RPMI8226 (cell line): ENCODE measurements at places on chromosomes 1 and 21.

- peak; percentile 36 for DNase-seq
Observed at GRCh38 chr1:24317081-24317480, 2.1 kb upstream of the GRHL3 start.

DNA sequence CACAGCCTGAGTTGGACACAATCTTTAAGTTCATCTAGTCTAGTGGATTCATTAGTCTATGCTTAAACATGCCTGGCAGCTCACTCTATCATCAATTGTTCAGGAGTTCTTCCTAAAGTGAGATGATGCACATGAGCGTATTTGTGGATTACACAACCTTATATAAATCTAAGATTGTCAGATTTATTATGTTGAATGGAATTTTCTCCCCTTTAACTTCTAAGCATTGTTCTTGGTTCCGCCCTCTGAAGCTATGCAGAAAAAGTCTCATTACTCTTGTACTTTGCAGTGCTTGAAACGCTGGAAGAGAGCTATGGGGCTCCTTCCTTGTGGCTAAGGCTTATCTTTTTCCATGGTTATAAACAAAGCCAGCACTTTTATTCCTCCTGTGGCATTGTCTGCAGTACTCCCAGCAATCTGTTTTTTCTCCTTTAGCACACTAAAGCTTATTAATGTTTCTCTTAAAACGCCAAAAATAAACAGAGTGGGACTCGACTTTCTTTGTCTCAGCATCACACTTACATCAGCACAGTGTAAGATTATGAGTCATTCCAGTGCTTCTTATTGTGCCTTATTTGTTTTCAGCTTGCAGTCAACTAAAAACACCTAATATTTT is 316.8 kb upstream of the CAMK1G start:
- DNase-seq = no peak

GRCh38 chr21:22993144-22993543 is 1994.9 kb downstream of the NCAM2 start:
- no peak for DNase-seq

DNA sequence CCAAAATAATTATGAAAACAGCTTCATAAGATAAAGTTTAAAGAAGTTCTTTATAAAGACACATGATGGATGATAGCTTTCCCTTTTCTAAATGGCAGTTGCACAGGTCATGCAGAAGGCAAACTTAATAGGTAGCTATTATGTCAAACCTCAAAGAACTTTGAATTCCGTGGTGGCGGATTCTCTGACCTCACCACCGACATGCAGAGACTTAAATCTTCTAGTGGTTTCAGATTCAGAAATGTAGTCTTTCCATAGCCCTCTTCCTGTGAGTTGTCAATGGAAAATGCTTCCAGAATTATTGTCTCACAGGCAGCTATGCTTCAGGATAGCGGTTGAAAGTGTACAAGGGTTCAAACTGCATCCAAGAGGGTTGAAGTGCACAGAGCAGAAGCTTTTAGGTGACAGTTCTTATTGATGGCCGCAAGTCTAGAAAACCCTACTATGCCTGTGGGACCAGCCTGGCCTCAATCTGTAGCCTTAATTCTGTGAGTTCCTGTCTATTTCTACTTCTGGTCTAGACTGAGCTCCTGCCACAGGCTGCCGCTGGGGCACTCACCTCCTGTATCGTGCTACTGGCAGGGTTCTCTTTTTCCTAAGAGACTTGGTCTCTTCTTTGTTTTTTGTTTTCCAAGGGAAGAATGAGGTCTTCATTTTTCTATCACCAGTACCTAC is 117.0 kb upstream of the ERRFI1 start:
- peak; percentile 30 for DNase-seq
